ENCODE measurements at places on chromosomes 6 and 20.

DNA sequence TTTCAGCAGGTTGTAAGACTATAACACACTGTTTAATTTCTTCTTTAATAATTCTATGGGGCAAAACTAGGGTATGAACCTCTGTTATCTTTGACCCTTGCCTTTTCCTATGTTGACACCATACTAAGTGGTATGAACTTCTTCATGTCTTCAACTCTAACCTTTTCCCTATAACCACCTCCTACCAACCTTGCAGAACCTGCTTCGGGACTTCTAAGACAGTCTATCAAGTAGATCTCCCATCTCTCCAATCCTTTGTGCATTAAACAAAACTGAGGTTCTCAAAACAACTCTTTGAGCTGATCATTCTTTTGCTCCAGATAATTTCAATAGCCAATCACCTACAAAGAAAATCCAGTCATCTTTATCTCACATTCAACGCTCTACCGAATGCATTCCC is 23.4 kb downstream of the SNAP91 start:
- no peak for DNase-seq

GRCh38 chr20:10064611-10065010 is 29.8 kb downstream of the ANKEF1 start:
- DNase-seq = no peak

DNA sequence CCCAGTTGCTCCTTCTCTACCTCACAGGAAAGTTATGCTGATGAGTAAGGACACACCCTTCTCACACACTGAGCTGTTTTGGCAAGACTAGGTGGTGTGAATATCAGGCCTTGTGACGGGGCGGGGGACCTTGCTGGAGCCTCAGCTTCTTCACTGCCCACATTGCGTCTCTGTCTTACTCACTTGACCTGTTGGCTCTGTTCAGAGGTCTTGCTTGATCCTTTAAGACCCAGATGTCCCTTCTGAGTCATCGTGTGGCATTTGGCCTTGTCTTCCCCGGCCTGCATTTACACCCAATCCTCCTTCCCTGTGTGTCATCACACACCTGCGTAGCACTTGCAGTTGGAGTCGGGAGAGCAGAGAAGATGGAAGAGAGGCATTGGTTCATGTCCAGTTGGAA is 8.3 kb upstream of the PRND start:
- no peak for DNase-seq

DNA sequence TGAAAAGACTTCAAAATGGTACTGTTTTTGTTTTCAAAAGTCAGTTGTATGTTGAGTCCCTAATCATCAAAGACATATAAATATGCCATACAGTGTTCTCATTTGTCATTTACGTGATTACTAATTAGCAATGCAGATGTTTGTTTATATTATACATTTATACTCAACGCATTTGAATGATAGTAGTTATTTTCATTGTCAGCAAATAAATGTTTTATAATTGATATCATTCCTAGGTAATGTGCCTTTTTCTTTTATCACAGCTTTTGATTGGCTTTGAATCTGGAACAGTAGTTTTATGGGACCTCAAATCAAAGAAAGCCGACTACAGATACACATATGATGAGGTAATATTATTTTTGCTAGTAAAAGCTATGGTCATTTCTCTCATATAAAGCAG is 62.6 kb downstream of the STXBP5 start:
- DNase-seq = no peak

DNA sequence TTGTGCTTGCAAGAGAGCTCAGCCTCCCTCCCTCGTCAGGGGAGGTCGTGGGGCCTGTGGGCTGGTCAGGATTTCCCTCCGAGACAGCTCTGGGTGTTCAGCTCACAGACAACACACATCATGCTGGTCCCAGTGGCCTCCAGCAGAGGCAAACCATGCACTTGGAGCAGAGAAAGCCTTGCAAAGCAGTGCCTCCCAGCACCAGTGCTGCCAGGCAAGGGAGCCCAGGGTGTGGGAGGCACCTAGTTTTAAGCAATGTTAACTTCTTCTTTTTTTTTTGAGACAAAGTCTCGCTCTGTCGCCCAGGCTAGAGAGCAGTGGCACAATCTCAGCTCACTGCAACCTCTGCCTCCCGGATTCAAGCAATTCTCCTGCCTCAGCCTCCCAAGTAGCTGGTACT is 34.0 kb upstream of the INSM1 start:
- DNase-seq = no peak

DNA sequence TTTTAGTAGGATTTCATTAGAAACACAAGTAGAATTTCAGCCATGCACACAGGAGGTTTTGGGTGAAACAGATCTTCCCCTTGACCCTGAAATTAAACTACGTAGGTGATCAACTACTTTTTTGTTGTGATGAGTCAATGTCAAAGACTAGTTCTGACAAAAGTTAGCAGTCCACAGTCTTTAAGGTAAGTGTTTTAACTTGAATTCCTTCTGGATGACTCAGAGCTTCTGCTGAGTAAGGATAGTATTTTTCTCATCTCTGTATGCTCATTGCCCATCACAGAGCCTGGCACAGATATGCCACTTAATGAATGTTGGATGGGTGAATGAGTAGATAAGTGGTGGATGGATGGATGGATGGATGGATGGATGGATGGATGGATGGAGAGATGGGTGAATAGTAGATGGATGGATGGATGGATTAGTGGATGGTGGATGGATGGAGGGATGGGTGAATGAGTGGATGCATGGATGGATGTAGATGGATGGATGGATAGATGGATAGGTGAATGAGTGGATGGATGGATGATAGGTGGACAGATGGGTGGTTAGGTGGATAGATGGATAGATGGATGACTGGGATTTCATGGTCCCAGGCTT is 165.3 kb downstream of the ZMYND8 start:
- DNase-seq = no peak

DNA sequence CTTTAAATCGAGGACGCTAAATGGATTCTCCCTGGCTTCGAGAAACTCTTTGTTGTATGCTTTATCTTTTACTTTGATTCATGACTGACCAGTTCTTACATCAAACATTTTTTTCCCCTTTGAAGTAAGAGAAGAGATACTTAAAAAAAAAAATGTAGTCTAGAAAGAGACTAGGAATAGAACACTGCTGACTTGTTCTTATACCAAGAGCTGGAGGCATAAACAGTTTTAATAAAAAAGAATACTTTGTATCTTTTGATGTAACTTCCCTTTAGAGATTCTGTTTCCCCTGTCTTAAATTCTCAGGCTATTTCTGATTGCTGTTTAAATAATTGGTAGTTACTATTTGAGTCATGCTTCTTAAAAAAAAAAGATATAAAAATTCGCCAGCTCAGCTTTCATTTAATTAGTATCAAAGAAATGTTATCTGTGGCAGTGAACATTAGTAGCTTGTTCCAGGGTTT is 4.8 kb downstream of the ASXL1 start:
- no peak for DNase-seq

DNA sequence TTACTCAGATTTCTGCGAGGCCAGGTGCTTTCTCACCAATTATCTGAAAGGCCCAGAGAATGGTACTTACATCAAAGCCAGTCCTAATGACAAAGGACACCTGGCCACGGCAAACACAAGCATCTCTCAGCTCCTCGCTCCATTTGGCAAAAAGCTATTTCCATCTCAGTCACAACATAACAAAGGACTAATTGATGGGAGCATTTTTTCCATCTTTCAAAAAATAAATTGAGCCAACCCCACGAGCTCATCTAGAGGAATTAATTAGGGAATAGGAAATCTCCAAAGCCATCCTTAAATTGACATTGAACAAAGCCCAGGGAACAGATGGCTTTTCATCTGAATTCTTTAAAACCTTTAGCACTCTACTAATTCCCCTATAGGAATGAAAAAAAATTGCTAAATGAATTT is 236.7 kb downstream of the HAO1 start:
- no peak for DNase-seq

DNA sequence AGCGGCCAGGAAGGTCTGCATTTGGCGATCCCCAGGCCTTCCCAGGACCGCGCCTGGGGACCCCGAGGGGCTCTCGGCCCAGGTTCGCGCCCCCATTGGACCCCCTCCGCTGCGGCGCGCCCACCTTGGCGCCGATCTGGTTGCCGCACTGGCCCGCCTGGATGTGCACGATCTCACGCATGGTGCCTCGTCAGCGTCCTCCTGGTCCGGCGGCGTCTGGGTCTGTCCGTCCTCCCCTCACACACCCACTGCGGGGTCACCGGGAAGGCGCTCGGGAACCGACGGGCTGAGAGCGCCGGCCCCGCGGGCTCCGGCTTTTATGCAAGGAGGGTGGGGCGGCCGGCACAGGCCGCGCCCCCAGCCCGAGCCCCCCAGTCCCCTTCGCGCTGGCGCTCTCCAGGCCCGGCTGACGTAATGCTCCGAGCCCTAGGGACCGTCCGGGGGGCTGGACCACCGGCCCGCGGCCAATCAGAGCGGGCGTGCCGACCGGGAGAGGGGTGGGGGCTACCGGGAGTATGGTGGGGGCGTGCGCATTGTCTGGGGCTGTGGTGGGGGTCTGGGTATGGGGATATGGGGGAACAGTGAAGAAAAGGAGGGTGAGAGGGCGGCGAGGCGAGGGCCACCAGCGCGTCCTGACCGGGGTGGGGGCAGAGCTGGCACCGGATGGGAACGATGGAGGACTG is at the start of gene TUBB2B:
Gene TUBB2B, minus strand, starts transcription at position 291 of the 683 bp plus-strand sequence. Its CDS starts 110 bp downstream, at position 181.
- DNase-seq = no peak

DNA sequence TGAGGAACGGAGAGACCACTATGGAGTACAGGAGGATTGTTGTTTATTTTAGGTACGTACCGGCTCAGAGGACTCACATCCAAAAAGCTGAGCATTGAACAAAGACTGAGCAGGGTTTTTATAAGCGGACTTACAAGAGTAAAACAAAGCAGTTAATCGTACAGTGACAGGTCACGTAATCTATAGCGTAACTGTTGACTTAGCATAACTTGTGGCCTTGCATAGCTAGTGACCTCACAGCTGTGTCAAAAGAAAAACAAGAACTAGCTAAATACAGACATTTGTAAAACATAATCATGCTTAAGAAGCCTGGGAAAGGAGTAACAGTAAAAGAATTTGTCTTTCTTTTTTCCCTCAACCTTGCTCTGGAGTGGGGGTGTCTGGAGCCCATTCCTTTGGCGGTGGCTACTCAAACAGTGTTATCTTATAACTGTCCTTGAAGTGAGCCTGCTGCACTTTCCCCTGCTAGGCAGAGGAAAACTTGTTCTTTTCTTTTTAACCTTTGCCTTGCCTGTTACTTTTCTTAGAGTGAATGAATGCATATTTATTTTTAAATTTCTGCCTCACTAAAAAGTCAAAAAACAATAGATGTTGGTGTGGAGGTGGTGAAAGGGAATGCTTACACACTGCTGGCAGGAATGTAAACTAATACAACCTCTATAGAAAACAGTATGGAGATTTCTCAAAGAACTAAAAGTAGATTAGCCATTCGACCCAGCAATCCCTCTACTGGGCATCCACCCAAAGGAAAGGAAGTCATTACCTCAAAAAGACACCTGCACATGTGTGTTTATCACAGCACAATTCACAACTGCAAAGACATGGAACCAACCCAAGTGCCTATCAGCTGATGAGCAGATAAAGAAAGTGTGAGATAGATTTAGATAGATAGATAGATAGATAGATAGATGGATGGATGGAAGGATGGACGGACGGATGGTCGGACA is 109.0 kb downstream of the TAF4 start:
- no peak for DNase-seq

GRCh38 chr20:1876975-1877608 is 18.1 kb upstream of the SIRPA start:
- DNase-seq = peak; percentile 72

GRCh38 chr20:6122873-6123648 is at the start of gene FERMT1:
Gene FERMT1 (minus strand): TSS chr20:6123030. CDS start chr20:6119554, 3,476 bp downstream.
- peak; percentile 88 for DNase-seq

GRCh38 chr6:154301839-154302752 is 54.5 kb downstream of the IPCEF1 start:
- peak; percentile 49 for DNase-seq

DNA sequence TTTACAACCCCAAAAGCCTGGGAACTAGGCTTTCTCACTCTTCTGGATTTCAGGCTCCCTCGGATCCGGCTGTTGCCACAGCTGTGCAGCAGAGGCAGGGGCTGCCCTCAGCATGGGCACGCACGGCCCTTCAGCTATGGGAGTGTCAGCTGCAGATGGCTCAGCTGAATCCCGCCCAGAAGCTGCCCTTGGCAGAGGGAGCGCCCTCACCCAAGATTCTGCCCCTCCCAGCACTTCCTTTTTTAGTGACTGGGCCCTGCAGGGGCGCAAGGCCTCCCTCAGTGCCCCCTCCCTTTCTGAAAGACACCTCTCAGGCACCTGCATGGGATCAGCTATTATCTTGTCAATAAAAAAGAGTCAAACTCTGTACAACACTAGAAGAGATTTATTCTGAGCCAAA is 67.9 kb upstream of the THBS2 start:
- DNase-seq = no peak

DNA sequence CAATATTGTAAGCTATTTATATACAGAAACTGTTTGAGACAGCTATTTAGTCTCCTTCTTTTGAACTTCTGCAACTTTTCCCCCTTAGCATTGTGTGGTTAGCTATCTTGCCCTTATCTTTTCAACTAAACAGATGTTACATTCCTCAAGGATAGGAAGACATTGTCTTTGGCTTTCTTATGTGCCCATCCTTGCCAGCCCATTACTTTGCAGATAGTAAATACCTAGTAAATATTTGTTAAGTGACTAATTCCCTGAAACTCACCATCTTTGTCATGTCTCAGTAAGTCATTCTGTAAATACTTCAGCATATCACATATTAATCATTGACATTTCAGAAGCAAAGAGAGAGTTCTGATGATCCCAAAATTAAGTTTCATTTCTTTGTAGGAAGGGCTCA is 69.1 kb upstream of the FLRT3 start:
- no peak for DNase-seq

DNA sequence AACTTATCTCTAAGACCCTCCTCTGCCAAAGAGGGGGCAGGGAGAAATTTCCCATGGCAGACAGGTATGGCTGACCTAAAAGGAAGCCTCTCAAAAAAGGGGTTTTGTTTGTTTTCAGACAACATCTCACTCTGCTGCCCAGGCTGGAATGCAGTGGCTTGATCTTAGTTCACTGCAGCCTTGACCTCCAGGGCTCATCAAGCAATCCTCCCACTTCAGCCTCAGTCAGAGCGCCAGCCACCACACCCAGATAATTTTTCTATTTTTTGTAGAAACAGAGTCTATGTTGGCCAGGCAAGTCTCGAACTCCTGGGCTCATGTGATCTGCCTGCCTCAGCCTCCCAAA is 3.8 kb downstream of the EZR start:
- DNase-seq = no peak

- DNase-seq = peak; percentile 76
Measured at GRCh38 chr20:22686097-22686496, 101.7 kb upstream of the FOXA2 start.

DNA sequence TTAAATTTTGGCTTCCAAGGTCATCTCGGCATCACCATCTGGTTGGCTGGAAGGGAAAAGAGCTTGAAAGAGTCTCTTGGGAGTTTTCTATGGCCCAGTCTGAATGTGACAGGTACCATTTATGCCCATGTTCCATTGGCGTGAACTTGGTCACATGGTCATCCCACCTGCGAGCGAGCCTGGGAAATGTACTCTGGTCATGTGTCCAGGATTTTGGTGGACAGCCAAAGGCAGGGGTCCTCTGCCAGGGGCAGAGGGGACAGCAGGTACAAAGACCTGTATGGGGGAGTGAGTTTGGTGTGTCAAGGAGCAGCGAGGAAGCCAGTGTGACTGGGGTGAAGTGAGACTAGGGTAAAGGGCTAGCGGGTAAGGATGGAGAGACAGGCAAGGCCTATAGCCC is 112.6 kb downstream of the CDC5L start:
- DNase-seq = no peak

GRCh38 chr6:33132081-33132524 is 56.3 kb downstream of the HLA-DPB1 start:
- DNase-seq = no peak

GRCh38 chr6:92806254-92806653 is 613.1 kb downstream of the EPHA7 start:
- DNase-seq = no peak

Measured in AG08396 (cell line).